ENCODE measurements at places on chromosomes 5 and 9.
A peak's percentile ranks its signal among the peaks of the same experiment; 100 is the strongest.

DNA sequence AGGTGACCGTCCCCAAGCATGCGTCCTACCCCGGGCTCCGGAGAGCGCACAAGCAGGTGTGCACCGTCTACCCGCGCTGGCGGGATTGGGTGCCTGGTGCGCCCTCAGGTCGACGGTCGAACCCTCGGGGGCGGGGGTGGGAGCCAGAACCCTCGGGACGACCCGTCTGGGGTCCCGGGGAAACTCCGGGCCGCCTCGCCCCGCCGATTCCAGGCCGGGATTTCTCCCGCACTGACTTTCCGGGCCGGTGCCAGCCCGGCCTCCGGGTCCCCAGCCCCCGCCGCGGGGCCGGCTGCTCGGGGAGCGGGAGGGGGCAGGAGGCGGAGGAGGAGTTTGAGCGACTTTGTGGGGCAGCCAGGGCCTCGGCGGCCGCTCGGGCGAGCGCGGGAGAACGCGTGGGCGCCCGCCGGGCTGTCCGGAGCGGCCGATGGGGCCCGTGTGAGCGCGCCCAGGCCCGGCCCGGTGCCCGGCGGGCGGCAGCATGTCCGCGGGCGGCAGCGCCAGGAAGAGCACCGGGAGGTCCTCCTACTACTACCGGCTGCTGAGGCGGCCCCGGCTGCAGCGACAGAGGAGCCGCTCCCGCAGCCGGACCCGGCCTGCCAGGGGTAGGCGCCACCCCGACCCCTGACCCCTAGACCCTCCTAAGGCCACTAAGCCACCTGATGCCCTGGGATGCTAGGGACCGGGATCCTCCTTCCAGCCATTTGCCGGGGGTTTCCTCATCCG is at the start of gene DAB2IP:
Gene DAB2IP, plus strand, starts transcription at position 340 of the 726 bp plus-strand sequence. Its CDS starts 142 bp downstream, at position 482.
- DNase-seq, result no peak
- H3K4me3 ChIP-seq, result peak within 1 kb of the TSS; percentile 42
- no peaks in the 10 kb centered on the region for H3K36me3 ChIP-seq
- no peaks in the 10 kb centered on the region for H3K4me1 ChIP-seq
- peak within 1 kb of the TSS; percentile 67 for H3K27ac ChIP-seq

DNA sequence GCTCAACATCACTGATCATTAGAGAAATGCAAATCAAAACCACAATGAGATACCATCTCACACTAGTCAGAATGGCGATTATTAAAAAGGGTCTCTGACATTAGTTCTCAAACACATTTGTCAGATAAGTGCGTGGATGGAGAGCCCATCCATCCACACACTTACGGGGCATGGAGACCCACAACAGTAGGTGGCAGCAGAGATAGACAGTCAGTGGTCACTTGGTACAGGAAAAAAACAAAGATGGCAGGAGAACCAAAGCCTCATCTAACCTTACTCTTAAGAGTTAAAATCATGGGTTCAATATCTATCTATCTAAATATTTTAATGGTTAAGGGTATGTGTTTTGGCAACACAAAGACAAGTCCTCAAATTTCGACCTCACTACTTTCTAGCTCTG is 1378.7 kb upstream of the C9orf72 start:
- DNase-seq, result no peak
- H3K27me3 ChIP-seq, result no peaks in the 10 kb centered on the region
- no peak overlapping the region for H3K27ac ChIP-seq
- H3K4me3 ChIP-seq, result no peak overlapping the region

- H3K4me3 ChIP-seq, result no peak overlapping the region
- no peak overlapping the region for H3K27ac ChIP-seq
- no peaks in the 10 kb centered on the region for H3K4me1 ChIP-seq
- H3K36me3 ChIP-seq, result no peaks in the 10 kb centered on the region
- H3K27me3 ChIP-seq, result no peaks in the 10 kb centered on the region
- no peak for DNase-seq
Observed at GRCh38 chr5:100472091-100472490, 63.1 kb upstream of the FAM174A start.

DNA sequence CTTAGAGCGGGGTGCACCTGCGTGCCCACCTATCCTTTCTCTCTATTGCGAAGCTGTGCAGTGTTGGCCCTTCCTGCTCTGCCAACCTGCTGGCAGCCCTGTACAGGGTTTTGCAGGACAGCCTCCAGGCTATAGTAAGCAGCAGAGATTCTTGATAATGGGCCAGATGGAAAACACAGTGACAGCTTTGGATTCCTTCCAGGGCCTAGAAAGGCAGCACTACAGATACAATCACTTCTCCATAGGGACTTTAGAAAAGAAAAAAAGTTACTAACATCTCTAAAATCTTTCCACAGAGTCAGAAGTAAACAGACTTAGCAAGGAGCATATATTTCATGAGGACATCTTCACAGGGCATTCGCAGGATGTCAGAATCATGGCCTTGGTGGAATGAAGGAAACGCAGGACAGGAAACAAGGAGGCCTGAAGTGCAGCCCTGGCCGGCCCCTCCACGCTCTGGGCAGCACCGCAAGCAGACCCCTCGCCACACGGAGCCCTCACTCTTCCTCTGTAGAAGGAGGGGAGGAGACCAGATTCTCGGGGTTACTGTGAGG is 172.1 kb upstream of the GAS1 start:
- H3K4me1 ChIP-seq, result peaks cover 19% of the 10 kb centered on the region
- no peak overlapping the region for H3K4me3 ChIP-seq
- no peak overlapping the region for H3K27ac ChIP-seq

DNA sequence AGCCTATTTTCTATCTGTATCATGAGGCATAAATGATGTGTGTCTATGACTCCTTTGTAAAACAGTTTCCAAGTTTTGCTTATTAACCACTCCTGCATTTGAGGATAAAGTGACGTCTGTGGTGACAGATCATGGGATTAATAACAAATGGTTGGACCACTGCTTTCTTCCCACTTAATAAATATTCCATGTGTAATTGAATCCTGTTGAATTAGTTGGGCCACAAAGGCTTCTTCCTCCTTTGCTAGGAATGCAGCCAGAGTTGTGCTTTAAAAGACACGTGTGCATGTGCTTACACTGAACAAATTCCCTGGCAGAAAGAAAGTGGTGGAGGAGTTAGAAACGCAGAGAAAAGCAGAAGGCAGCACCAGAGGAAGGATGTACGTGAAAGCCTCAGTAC is 150.2 kb downstream of the ACTBL2 start:
- no peaks in the 10 kb centered on the region for H3K4me1 ChIP-seq
- H3K27ac ChIP-seq, result no peak overlapping the region
- no peak for DNase-seq
- H3K27me3 ChIP-seq, result no peaks in the 10 kb centered on the region
- no peak overlapping the region for H3K4me3 ChIP-seq

DNA sequence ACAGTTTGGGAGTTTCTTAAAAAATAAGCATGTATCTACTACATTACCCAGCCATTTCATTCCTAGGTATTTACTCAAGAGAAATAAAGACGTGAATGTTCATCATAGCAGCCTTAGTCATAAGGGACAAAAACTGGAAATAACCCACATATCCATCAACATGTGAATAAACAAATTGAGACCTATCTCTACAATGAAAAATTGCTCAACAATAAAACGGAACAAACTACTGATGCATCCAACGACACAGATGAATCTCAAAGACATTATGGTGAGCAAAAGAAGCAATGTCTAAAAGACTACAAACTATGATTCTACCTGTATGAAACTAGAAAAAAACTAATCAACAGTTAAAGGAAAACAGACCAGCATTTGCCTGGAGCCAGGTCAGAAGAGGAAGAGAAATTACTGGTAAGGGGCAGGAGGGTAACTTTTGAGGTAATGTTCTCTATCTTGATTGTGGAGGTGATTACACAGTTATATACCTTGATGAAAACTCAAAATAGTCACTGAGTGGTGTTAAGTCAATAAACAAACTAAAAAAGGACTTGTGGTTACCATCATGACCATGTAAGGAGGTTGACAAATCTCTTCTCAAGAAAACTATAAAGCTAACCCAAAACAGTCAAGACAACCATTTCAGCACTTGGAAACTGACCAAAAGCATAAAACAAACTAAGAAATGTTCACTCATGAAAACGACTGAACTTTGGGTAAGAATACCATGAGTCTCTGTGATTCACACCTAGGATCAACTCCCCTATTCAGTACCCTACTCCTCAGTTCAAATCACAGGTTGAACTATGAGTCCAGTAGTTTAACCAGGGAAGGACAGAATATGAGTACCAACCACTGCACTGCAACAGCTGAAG is 10.4 kb downstream of the UIMC1 start:
- no peaks in the 10 kb centered on the region for H3K4me1 ChIP-seq
- H3K36me3 ChIP-seq, result no peaks in the 10 kb centered on the region
- H3K27me3 ChIP-seq, result no peaks in the 10 kb centered on the region
- no peak for DNase-seq
- peak overlapping the region; percentile 18 for H3K27ac ChIP-seq

DNA sequence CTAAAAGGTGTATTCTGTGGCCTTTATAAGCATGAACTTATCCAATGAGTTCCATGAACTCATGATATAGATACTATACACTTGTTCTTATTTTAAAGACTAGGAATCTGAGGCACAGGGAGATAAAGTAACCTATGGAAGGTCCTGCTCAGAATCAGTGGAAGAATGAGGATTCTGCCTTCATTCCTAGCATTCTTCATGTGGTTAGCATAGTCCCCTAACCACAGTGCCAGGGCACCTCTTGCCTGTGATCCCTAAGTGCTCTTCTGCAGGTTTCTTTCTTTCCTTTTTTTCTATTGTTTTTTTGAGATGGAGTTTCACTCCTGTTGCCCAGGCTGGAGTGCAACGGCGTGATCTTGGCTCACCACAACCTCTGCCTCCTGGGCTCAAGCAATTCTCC is 174.1 kb downstream of the C9orf152 start:
- H3K27ac ChIP-seq, result no peak overlapping the region
- no peaks in the 10 kb centered on the region for H3K27me3 ChIP-seq
- no peaks in the 10 kb centered on the region for H3K36me3 ChIP-seq
- DNase-seq, result no peak
- H3K4me1 ChIP-seq, result peaks cover 12% of the 10 kb centered on the region

DNA sequence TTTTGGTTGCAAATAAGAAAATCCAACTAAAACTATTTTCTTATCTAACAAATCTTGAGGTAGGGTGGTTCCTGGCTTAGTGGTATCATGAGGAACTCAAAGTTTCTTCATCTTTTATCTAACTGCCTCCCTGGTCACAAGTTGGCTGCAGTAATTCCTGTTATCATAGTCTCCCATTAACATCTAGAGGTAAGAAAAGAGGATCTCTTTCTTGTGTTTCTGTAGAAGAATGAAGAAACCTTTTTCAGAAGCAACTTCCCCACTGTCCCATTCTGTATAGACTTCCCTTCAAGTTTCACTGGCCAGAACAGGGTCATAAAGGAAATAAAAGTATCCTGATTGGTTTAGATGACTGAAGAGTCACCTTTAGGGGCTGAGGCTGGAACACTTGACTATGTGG is 81.8 kb upstream of the ELL2 start:
- no peaks in the 10 kb centered on the region for H3K27me3 ChIP-seq
- no peak overlapping the region for H3K4me3 ChIP-seq
- no peak for DNase-seq
- no peaks in the 10 kb centered on the region for H3K36me3 ChIP-seq
- H3K4me1 ChIP-seq, result no peaks in the 10 kb centered on the region

DNA sequence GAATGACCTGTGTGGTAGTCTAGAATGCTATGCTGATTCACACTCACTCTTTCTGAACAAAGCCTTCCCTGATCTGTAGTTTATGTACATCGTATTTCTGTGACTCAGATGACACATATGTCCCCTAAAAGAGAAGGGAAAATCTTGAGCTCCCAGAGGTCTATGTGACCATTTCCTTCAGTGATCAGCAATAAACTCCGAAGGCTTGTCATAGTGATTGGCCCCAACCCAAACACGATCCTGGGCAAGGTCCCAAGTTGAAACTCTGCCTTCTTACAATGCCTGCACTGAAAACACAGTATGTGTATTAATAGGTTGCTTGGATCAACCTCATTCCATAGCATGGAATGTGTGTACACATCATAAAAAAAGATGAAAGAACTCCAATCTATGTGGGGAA is 685.8 kb downstream of the MAT2B start:
- H3K27me3 ChIP-seq, result no peaks in the 10 kb centered on the region
- no peaks in the 10 kb centered on the region for H3K36me3 ChIP-seq
- H3K4me1 ChIP-seq, result no peaks in the 10 kb centered on the region

GRCh38 chr9:117103438-117104110 is 311.3 kb downstream of the ASTN2 start:
- no peak overlapping the region for H3K27ac ChIP-seq
- no peaks in the 10 kb centered on the region for H3K4me1 ChIP-seq
- no peaks in the 10 kb centered on the region for H3K36me3 ChIP-seq
- H3K4me3 ChIP-seq, result no peak overlapping the region

DNA sequence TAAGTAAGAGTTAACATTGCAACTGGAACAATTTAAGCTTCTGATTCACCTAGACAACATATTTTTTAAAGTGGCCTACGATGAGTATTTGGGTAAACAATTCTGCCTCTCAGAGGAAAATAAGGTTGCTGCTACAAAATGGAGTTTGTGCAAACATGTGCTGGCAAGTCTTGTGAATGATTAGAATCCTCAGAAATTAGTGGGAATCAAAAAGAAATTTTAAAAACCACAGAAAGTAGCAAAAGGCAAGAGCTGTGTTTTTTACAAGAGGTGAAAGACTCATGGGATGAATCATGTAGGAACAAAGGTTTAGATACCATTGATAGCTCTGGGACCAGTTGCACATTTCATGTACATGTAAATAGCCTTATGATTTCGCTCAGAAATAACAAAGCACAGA is 561.6 kb downstream of the TAF11L14 start:
- no peaks in the 10 kb centered on the region for H3K27me3 ChIP-seq
- H3K4me1 ChIP-seq, result no peaks in the 10 kb centered on the region
- no peak for DNase-seq
- H3K27ac ChIP-seq, result no peak overlapping the region

DNA sequence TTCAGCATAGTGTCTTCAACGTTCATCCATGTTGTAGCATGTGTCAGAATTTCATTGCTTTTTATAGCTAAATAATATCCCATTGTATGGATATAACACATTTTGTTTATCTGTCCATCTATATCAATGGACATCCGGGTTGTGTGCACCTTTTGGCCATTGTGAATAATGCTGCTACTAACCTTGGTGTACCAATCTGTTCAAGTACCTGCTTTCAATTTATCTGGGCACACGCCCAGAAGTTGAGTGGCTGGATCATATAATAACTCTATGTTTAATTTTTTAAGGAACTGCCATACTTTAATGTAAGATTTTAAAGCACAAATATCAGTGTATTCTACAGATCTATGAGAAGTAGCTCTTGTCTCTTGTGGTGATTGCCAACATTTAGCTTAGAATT is 43.5 kb downstream of the SCAI start:
- DNase-seq, result no peak
- H3K36me3 ChIP-seq, result no peaks in the 10 kb centered on the region
- H3K27ac ChIP-seq, result no peak overlapping the region
- H3K4me3 ChIP-seq, result no peak overlapping the region

- H3K27ac ChIP-seq, result no peak overlapping the region
- H3K27me3 ChIP-seq, result no peaks in the 10 kb centered on the region
- no peaks in the 10 kb centered on the region for H3K4me1 ChIP-seq
- H3K36me3 ChIP-seq, result no peaks in the 10 kb centered on the region
Observed at GRCh38 chr9:37602817-37603216, 10.4 kb upstream of the TOMM5 start.

DNA sequence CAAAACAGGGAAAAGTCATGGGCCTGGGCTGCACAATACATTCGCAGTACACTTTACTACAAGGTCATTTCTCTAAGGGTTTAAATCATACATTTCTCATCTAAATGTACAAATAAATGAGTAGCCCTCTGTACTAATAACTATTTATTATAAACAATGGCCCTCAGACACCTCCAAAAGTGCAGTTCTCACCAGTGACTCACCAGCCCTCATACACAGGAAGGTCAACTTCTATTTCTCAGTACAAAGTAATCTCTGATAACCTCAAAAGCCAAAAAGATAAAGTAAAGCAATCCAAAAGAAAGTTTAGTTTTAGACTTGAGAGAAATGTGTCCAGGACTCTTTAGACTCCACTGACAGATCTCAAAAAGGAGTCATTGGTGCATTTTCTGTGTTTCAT is 1258.1 kb upstream of the CDH6 start:
- no peak overlapping the region for H3K27ac ChIP-seq
- no peaks in the 10 kb centered on the region for H3K27me3 ChIP-seq
- no peak for DNase-seq
- H3K36me3 ChIP-seq, result no peaks in the 10 kb centered on the region
- no peaks in the 10 kb centered on the region for H3K4me1 ChIP-seq
